ENCODE measurements at places on chromosomes 1 and 21. TPM values are rescaled to one million over a fixed set of nuclear protein-coding genes. Genes with fewer than 3 reads are reported as not detected.
A peak's percentile ranks its signal among the peaks of the same experiment; 100 is the strongest.

GRCh38 chr1:197989058-197989457 is 71.9 kb downstream of the LHX9 start:
- H3K36me3 ChIP-seq: no peaks in the 10 kb centered on the region
- H3K4me1 ChIP-seq: no peaks in the 10 kb centered on the region
- H3K27me3 ChIP-seq: no peaks in the 10 kb centered on the region
- DNase-seq: no peak
- no peak overlapping the region for H3K27ac ChIP-seq

Gene NPHS2
- not detected for total RNA-seq

Gene CBR3
- total RNA-seq: 2.4 TPM

DNA sequence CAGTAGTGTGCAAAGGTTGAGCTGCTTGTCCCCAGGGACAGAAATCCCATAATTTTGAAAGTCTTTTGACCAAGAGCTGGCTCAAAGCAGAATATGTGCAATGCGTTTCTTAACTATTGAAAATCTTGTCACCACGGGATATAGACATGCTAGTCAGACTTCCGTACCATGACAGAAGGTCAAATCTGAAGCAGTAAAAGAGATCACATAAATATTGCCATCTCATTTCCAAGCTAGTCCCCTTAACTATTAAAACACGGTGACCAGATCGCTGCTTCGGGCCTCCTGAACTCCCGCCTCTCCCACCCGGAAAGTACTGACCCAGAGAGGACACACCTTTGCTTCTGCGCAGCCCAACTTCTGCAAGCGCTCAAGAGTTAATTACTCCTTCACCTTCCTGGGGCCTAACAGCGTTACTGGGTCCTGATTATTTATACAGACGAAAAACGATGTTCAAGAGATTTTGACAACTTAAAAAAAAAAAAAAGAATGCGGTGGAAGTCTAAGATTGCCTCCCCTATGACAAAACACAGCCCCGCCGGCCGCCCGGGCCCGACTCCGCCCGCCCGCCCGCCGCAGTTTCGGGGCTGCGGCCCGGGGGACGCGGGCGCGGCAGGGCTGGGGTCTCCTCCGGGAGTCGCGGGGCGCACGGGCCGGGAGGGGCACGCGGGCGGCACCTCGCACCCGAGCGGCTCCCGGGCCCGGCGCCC is 692 bp downstream of the SORT1 start:
- H3K4me1 ChIP-seq: peaks cover 2% of the 10 kb centered on the region
- H3K27ac ChIP-seq: no peak overlapping the region
- H3K36me3 ChIP-seq: no peaks in the 10 kb centered on the region
- H3K27me3 ChIP-seq: no peaks in the 10 kb centered on the region
- no peak for DNase-seq

GRCh38 chr1:985126-985525 is 3.2 kb upstream of the PERM1 start:
- no peak for DNase-seq
- H3K4me1 ChIP-seq: no peaks in the 10 kb centered on the region
- peaks cover 2% of the 10 kb centered on the region for H3K27me3 ChIP-seq
- no peak overlapping the region for H3K27ac ChIP-seq

- H3K4me3 ChIP-seq: no peak overlapping the region
- DNase-seq: peak; percentile 82
- peaks cover 13% of the 10 kb centered on the region for H3K4me1 ChIP-seq
Observed at GRCh38 chr1:38244218-38244845, 197.7 kb upstream of the POU3F1 start.

Gene ATP6V1G3
- not detected for total RNA-seq

Gene KCNH1
- 0.11 TPM for total RNA-seq

All from H9 (cell line).